ENCODE measurements at places on chromosomes 5 and 9. TPM values are rescaled to one million over a fixed set of nuclear protein-coding genes. Genes with fewer than 3 reads are reported as not detected.

SLC25A2 gene
- 0.25 TPM for total RNA-seq

PAEP gene
- not detected for total RNA-seq

SIMC1 gene
- total RNA-seq: 21.5 TPM

ADRB2 gene
- total RNA-seq: 0.81 TPM

GGTA1 gene
- not detected for total RNA-seq

UBTD2 gene
- 7.9 TPM for total RNA-seq

SPATA31D4 gene
- not detected for total RNA-seq

CCDC69 gene
- 34.5 TPM for total RNA-seq

LCN15 gene
- total RNA-seq: not detected

FLT4 gene
- total RNA-seq: 4.4 TPM

PCSK5 gene
- 4.7 TPM for total RNA-seq

GRCh38 chr9:38229104-38229500 lies 160.1 kb upstream of the SHB start:
- H3K27ac ChIP-seq: no peak overlapping the region
- DNase-seq: no peak
- H3K4me3 ChIP-seq: no peak overlapping the region
- H3K4me1 ChIP-seq: peaks cover 16% of the 10 kb centered on the region
- no peaks in the 10 kb centered on the region for H3K27me3 ChIP-seq

GRCh38 chr5:72776684-72777083 lies 39.8 kb upstream of the TNPO1 start:
- H3K27ac ChIP-seq: no peak overlapping the region
- H3K4me3 ChIP-seq: no peak overlapping the region
- no peak for DNase-seq
- peaks cover 4% of the 10 kb centered on the region for H3K36me3 ChIP-seq
- H3K27me3 ChIP-seq: peaks cover 16% of the 10 kb centered on the region

GRCh38 chr5:172410662-172411483 lies 43.5 kb downstream of the SH3PXD2B start:
- H3K4me1 ChIP-seq: peaks cover 25% of the 10 kb centered on the region
- H3K36me3 ChIP-seq: no peaks in the 10 kb centered on the region
- H3K27ac ChIP-seq: no peak overlapping the region
- no peak overlapping the region for H3K4me3 ChIP-seq
- H3K27me3 ChIP-seq: peaks cover 14% of the 10 kb centered on the region
- DNase-seq: no peak

- no peak overlapping the region for H3K4me3 ChIP-seq
- H3K36me3 ChIP-seq: no peaks in the 10 kb centered on the region
- no peak for DNase-seq
- peaks cover 54% of the 10 kb centered on the region for H3K4me1 ChIP-seq
- H3K27ac ChIP-seq: no peak overlapping the region
- peaks cover 5% of the 10 kb centered on the region for H3K27me3 ChIP-seq
These were observed 205.6 kb upstream of the DMRTA1 start for GRCh38 chr9:22241024-22241423.

GRCh38 chr9:61673664-61674381 lies 484.0 kb downstream of the SPATA31A7 start:
- DNase-seq: no peak
- no peak overlapping the region for H3K4me3 ChIP-seq
- no peaks in the 10 kb centered on the region for H3K27me3 ChIP-seq
- no peaks in the 10 kb centered on the region for H3K4me1 ChIP-seq

DNA sequence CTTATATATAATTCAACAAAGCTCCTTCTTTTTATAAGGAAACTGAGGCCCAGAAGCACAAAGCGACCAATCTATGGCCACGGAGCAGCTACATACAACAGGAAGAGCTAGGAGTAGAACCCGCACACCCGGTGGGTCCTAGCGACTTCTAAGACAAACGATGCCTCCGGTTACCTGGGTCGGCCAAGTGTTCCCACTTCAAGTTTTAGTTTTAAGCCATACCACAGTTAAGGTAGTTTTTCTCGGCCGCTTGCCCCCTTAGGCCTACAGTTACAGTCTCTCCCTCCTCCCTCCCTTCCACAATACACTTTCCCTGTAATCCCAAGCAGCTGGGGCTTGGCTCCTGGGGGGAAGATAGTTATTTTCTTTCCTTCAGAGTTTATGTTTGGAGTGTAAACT lies 533 bp downstream of the SREK1IP1 start:
- peaks cover 42% of the 10 kb centered on the region for H3K4me1 ChIP-seq
- H3K27ac ChIP-seq: peak overlapping the region; percentile 99
- DNase-seq: peak; percentile 39
- H3K36me3 ChIP-seq: peaks cover 22% of the 10 kb centered on the region

GRCh38 chr9:35732800-35733541 lies 505 bp downstream of the CREB3 start:
- H3K4me1 ChIP-seq: peaks cover 23% of the 10 kb centered on the region
- H3K36me3 ChIP-seq: peaks cover 22% of the 10 kb centered on the region
- DNase-seq: peak; percentile 68
- no peaks in the 10 kb centered on the region for H3K27me3 ChIP-seq

GRCh38 chr9:96751815-96752214 lies 26.1 kb downstream of the ZNF510 start:
- H3K36me3 ChIP-seq: peaks cover 24% of the 10 kb centered on the region
- H3K27me3 ChIP-seq: no peaks in the 10 kb centered on the region
- H3K4me1 ChIP-seq: no peaks in the 10 kb centered on the region
- H3K4me3 ChIP-seq: no peak overlapping the region
- no peak overlapping the region for H3K27ac ChIP-seq
- no peak for DNase-seq

GRCh38 chr9:97768746-97769145 lies 71.6 kb upstream of the XPA start:
- DNase-seq: no peak
- no peaks in the 10 kb centered on the region for H3K4me1 ChIP-seq
- H3K27me3 ChIP-seq: peaks cover 11% of the 10 kb centered on the region
- no peaks in the 10 kb centered on the region for H3K36me3 ChIP-seq
- H3K27ac ChIP-seq: no peak overlapping the region
- no peak overlapping the region for H3K4me3 ChIP-seq

DNA sequence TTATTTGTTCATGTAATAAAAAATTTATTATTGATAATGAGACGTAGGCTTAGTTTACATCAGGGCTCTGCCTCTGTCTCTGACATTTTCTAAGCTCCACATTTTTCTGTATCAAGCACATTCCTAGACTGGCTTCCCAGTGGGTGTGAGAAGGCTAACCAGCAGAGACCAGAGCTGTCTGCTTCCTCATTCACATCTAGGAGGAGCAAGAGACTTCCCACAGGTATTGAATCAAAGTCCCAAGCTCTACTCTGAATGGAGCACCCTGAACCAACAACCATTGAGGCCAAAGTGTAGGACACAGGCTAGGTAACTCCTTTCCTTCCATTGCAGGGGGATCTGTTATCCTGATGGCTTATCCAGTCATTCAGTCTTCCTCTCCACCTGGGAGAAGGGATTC lies 72.4 kb downstream of the PARP8 start:
- H3K27ac ChIP-seq: no peak overlapping the region
- peaks cover 54% of the 10 kb centered on the region for H3K4me1 ChIP-seq
- no peaks in the 10 kb centered on the region for H3K27me3 ChIP-seq
- H3K4me3 ChIP-seq: no peak overlapping the region

- H3K4me3 ChIP-seq: no peak overlapping the region
- no peaks in the 10 kb centered on the region for H3K4me1 ChIP-seq
- H3K27me3 ChIP-seq: no peaks in the 10 kb centered on the region
- no peaks in the 10 kb centered on the region for H3K36me3 ChIP-seq
- DNase-seq: no peak
These were observed 43.3 kb downstream of the PRELID2 start for GRCh38 chr5:145791866-145792265.

DNA sequence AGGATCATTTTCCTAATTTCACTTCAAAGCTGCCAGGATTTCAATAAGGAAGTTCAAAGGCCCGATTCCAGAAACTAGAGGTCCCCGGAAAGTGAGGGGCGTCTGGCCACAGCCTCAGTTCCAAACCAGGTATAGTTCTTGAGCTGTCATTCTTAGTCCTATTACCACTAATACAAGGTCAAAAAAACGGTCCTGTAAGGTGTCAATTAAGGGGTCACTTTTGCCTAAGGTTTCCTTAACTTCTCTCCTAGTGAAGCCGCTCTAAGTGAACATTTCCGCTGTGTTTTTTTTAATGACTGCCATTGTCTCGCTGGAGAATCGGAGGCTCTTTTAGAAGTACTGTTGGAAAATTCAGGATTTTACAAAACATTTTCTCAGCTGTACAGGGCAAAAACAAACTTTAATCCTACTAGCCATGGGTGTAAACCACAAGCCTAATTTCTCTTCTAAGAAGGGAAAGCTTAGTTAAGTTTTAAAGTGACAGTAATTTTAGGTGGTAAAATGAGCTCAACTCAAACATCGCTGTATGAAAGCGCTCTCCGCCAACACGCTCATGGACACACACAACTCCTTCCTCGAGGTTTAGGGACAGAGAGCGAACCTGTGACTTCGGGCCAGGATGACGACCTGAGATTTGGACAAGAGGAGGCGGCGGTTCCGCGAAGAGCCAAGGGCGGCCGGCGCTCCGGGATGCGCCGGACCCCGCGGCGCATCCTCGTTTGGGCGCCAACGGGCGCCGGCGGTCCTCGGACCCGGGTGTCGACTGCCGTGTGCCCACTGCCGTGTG lies 76.7 kb upstream of the IFNE start:
- no peaks in the 10 kb centered on the region for H3K36me3 ChIP-seq
- peak; percentile 27 for DNase-seq
- H3K27me3 ChIP-seq: peaks cover 16% of the 10 kb centered on the region

DNA sequence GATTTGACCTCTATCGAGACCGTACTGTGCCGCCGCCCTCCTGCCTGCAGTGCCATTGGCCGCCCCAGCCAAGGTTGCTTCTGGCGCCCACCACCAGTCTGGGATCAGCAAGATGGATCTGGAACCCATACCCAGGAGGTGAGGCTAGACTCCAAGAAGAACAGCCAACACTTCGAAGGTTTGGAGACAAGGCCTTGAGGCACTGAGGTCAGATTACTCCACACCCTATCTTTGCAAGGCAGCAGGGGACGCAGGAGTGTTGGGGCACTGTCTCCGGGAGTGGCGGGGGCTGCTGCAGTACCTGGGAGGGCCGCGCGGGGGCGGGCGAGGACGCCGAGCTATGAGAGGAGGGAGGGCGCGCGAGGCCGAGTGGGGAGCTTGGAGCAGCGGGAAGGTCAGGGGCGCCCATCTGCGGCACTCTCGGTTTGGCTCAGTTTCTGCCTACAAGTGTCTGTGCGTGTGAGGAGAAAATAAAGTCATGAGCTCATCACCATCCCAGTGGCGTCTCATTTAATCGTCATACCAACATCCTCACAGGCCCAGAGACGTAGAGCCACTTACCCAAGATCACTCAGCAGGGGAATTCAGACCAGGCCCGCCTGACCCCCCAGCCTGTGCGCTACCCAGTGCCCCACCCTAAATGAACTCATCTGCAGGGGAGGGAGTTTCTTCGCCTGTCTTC lies 20.5 kb upstream of the PSD2 start:
- DNase-seq: peak; percentile 93
- peak overlapping the region; percentile 29 for H3K27ac ChIP-seq
- H3K36me3 ChIP-seq: no peaks in the 10 kb centered on the region
- H3K27me3 ChIP-seq: peaks cover 6% of the 10 kb centered on the region
- peaks cover 5% of the 10 kb centered on the region for H3K4me1 ChIP-seq
- H3K4me3 ChIP-seq: peak overlapping the region; percentile 14

DNA sequence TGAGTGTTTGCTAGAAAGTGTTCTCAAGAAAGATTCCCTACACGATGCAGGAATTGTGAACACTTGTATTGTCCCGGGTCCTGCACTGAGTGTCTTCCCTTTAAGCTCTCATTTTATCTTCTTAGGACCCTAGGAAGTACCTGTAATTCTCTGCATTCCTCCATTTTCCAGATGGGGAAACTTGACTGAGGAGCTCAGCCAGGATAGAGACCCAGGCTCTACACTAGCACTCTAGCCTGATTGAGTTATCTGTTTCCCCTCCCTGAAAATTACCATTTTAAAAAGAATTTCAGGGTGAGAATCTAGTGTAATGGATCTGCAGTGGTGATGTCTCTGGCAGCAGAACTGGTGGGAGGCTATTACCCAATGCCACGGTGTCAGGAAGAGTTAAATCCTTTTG lies 453.9 kb downstream of the KDM4C start:
- H3K36me3 ChIP-seq: no peaks in the 10 kb centered on the region
- DNase-seq: no peak
- no peak overlapping the region for H3K4me3 ChIP-seq
- H3K4me1 ChIP-seq: peaks cover 10% of the 10 kb centered on the region
- peaks cover under 1% of the 10 kb centered on the region for H3K27me3 ChIP-seq
- no peak overlapping the region for H3K27ac ChIP-seq

DNA sequence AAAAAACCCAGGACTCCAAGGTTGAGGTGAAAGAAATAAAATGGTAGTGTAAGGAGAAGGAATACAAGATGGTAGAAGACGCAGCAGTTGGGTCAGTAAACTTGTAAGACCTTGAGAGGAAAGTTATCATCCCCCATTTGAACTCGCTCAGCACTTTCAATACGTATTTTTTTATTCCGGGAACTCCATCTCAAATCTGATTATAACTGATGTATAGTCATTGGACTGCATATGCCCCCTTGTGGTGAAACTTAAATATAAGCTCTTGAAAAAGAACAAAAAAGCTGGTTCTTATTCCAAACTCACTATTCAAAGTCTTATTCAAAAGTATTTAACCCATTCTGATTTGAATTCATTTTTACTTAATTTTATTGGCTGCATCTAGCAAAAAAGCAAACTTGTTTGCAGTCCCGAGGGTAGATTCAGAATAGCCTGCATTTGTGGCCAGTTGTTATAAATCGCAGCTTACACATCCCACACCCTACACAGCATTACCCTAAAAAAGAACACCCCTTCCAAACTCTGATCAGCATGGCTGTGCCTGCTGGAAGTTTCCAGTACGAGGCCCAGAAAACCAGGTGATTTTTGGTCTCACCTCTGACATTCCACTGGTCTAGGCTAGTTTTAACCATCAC lies 118.0 kb downstream of the ESM1 start:
- peaks cover 27% of the 10 kb centered on the region for H3K4me1 ChIP-seq
- no peak overlapping the region for H3K4me3 ChIP-seq
- DNase-seq: no peak
- H3K36me3 ChIP-seq: no peaks in the 10 kb centered on the region
- peaks cover 24% of the 10 kb centered on the region for H3K27me3 ChIP-seq

- H3K27ac ChIP-seq: peak overlapping the region; percentile 94
- peaks cover 49% of the 10 kb centered on the region for H3K4me1 ChIP-seq
- peak overlapping the region; percentile 99 for H3K4me3 ChIP-seq
- DNase-seq: no peak
- no peaks in the 10 kb centered on the region for H3K27me3 ChIP-seq
- H3K36me3 ChIP-seq: peaks cover 17% of the 10 kb centered on the region
These were observed 572 bp downstream of the CDK5RAP2 start for GRCh38 chr9:120579139-120580050.

GRCh38 chr9:68970151-68970550 lies 43.8 kb downstream of the PRKACG start:
- DNase-seq: no peak
- peaks cover 15% of the 10 kb centered on the region for H3K4me1 ChIP-seq
- peaks cover 10% of the 10 kb centered on the region for H3K27me3 ChIP-seq
- no peak overlapping the region for H3K4me3 ChIP-seq
- no peak overlapping the region for H3K27ac ChIP-seq
- H3K36me3 ChIP-seq: no peaks in the 10 kb centered on the region

- no peaks in the 10 kb centered on the region for H3K36me3 ChIP-seq
- DNase-seq: no peak
- no peak overlapping the region for H3K4me3 ChIP-seq
- H3K27me3 ChIP-seq: no peaks in the 10 kb centered on the region
These were observed 157.5 kb downstream of the ENC1 start for GRCh38 chr5:74482990-74483389.

- peak overlapping the region; percentile 92 for H3K4me3 ChIP-seq
- peaks cover 37% of the 10 kb centered on the region for H3K4me1 ChIP-seq
- DNase-seq: peak; percentile 8
- peaks cover 2% of the 10 kb centered on the region for H3K36me3 ChIP-seq
These were observed 711 bp downstream of the PGGT1B start for GRCh38 chr5:115262011-115262320.

- H3K36me3 ChIP-seq: no peaks in the 10 kb centered on the region
- DNase-seq: no peak
- H3K4me3 ChIP-seq: no peak overlapping the region
- H3K27me3 ChIP-seq: no peaks in the 10 kb centered on the region
- no peak overlapping the region for H3K27ac ChIP-seq
- no peaks in the 10 kb centered on the region for H3K4me1 ChIP-seq
These were observed 215.0 kb downstream of the CNTLN start for GRCh38 chr9:17349831-17350230.
